ENCODE measurements at places on chromosomes 1 and 21.

DNA sequence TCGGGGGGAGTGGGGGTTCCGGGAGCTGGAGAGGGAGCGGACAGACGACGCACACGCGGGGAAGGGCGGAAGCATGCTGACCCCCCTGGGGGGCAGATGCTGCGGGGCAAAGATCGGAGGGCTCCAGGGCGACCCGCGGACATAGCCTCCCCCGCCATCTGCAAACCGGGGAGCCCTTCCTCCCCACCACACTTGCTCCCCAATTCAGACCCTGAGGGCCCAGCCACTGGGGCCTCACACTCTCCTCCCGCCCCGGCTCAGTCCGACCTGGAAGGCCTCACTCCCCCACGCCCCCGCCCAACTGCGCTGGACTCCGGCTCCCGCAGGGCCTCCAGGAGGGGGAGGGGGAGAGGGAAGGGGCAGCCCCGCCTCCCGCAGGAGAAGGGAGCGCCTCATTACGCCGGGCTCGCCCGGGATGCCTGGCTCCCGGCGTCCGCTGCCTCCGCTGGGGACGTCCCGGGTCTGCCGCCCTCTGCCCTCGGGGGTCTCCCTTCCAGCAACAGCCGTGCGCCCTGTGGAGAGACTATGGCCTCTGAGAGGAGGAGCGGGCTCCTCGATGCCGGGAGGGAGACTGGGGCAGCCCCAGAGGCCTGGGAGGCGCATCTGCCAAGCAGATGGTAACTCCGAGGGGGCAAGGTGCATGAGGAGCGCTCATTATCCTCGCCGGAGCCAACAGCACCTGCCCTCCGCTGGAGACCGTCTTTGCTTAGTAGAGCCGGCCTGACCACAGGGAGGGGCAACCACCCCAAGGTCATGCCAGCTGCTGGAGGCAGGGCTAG lies 636 bp upstream of the CAMK2N1 start:
- no peak for DNase-seq

DNA sequence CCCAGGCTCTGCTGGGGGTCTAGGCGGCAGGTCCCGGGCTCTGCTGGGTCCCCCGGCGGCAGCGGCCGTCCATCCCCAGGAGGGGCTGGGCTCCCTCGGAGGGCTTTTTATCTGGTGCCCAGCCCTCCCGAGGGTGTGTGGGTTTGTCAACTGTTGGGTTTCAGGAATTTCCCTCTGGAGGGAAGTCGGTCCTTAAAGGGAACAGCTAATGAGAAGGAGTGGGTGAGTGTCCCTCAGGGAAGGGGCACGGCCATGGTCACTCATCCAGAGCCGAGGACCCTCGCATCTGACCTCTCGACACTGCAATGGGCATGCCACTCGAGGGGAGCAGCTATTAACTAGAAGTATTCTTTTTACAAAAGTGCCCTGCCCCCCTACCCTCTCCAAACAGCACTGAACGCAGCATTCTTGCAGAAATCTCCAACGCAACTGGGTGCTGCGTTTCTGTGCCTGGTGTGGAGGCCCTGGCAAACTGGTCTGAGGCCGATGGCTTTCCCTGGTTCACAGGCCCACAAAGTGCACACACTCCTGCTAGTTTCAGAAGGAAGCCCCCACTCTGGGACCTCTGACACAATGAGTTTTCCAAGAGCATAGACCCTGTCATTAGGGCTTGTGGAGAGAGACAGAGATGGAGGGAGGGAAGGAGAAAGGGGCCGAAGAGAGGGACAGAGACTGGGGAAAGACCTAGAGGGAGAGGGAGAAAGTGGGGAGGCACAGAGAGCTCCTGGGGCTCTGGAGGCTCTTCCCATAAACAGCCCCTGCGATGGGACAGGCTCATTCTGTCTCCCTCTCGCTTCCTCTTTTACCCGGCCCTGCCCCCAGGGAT lies 1.0 kb upstream of the TSPEAR start:
- no peak for DNase-seq

DNA sequence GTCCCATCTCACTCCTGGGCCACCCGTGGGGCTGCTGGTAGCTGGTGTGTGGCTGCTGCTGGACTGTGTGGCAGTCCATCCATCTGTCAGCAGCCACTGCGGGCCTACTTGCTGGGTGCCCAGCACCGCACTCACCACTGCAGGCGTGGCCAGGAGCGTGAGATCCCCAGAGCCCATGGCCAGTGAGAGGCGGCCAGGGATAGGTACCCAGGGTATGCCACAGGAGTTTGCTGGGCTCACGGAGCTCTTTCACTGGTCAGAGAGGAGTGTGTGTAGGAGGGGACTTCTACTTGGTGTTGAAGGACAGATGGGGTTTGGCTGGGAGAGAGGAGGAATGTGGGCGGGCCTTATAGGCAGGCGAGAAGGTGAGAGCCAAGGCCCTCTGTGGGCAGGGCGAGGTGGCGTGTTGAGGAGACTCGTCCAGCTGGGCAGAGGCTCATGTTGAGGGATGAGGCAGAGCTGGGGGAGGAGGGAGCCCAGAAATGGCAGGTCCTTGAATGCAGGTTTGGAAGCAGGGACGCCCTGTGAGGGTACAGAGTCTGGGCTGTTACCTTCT lies 15.0 kb downstream of the QSOX1 start:
- no peak for DNase-seq

GRCh38 chr1:77876884-77877283 lies 11.5 kb upstream of the NEXN start:
- no peak for DNase-seq

DNA sequence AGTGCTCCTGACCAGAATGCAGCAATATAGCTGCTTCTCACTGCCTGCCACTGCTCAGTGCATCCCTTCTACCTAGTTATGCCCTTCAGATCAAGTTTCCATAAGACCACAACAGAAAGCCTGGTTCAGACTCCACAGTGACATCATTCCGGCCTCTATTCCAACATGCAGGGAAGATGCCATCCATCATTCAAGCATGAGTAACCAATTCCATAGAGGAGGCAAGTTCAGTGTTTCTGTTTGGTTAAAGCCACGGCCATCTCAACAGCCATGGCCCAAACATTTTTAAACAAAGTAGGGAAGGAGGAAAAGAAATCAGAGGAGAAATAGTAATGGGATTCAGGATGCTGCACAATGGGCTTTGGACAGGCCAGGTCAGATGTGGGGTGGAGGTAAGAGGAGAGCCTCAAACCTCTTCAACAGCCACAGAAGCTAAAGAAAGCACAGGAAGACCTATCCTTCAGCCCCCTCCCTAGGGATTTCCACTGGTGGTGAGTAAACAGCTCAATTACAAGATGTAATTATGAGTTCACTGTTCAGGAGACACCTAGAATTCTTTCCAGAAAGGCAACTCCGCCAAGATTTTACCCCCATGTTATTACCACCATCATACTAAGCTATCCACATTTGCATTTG lies 484.9 kb downstream of the SETD4 start:
- DNase-seq, result no peak
